ENCODE measurements at places on chromosomes 16 and 17.

DNA sequence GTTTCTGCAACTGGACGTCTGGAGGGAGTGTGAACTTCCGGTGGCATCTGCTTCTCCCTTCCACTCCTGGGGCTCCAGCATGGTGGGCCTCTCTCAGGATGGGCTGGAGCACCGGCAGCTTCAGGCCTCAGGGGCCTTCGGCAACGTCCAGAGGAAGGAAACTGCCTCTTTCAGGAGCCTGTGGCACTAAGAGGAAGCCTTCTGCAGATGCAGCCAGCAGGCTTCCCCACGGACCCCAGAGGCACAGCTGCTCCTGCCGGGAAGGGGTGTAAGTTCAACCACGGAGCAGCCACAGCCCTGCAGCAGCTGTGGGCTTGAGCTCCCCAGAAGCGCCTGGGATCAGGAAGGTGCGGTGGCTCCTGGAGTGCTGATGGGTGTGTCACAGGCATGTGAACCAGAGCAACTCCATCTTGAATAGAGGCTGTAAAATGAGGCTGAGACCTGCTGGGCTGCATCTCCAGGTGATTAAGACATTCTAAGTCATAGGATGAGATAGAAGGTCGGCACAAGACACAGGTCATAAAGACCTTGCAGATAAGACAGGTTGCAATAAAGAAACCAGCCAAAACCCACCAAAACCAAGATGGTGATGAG lies 50.8 kb upstream of the KLHDC4 start:
- DNase-seq: no peak

DNA sequence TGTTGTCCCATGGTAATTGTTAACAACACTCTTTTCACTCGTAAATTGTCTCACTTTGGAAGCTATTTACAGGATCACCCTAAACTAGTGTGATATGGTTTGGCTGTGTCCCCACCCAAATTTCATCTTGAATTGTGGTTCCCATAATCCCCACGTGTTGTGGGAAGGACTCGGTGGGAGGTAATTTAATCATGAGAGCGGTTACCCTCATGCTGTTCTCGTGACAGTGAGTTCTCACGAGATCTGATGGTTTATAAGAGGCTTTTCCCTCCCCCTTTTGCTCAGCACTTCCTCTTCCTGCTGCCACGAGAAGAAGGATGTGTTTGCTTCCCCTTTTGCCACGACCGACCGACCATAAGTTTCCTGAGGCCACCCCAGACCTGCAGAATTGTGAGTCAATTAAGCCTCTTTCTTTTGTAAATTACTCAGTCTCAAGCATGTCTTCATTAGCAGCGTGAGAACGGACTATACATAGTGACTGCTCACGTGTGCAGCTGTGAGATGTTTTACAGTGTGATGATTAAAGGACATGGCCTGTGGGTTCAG lies 34.4 kb downstream of the DNAH3 start:
- no peak for DNase-seq

DNA sequence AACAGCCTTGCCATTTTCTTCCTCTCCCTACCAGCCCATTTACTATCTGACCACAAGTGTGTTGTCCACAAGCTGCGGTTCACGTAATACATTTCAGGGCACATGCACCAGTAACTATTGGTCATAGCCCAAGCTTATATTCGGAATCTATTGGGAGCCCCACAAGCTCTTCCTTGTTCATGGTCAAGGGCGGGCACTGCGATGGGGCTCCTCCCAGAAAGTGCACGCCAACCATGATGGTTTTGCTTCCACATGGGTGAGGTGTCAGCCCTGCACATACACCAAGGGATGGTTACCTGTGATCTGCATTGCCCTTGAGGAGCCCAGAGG lies 12.1 kb downstream of the THRA start:
- DNase-seq: no peak

- no peak for DNase-seq
Measured at GRCh38 chr17:54996441-54996840, 27.9 kb downstream of the STXBP4 start.

- no peak for DNase-seq
Measured at GRCh38 chr17:74770498-74771318, 5.4 kb downstream of the NAT9 start.

GRCh38 chr16:65876056-65876408 lies 490.5 kb upstream of the CDH5 start:
- DNase-seq: no peak

DNA sequence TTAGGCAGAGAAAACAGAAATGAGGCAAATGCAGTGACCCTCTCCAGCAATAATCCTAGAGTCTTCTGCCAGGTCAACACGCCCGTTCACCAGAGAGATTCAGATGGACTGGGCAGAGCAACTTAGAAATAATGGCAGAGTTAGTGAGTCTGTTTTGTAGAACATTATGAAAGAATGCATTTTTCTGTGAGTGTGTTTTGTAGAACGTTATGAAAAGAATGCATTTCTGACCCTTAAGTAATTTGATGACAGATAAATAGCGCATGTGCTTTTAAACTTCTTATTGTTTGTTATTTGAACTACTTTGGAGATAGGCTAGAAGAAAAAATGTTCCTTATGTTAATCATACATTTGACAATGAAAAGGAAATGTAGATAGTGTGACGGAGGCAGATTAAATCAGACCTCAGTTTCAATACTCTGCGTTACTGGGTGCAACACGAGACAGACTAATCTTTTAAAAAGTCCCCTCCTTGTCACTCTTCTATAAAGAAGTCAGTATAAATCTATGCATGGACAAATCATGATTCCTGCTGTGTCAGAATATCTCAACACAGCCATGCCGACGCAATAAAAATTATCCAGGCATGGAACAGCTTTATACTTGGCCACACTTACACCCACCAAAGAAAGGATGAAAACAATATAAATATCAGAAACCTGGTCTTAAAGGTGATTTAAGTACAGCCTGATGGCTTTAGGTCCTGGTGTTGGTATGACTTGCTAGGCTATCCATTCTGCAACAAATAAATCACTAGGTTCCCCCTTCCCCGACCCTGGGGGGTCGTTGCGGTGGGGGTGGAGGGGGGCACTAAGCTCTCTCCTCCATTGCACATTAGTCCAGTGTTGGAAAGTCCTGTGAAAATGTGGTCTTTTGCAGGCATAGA lies 47.8 kb downstream of the MARCHF10 start:
- no peak for DNase-seq
